ENCODE measurements at places on chromosomes 2 and 18. TPM values are rescaled to one million over a fixed set of nuclear protein-coding genes. Genes with fewer than 3 reads are reported as not detected.

GRCh38 chr2:120539937-120540718 lies 194.2 kb downstream of the INHBB start:
- peak; percentile 80 for DNase-seq

Gene STAT4
- 0.76 TPM for total RNA-seq

Gene FKBP1B
- 3.1 TPM for total RNA-seq

DNA sequence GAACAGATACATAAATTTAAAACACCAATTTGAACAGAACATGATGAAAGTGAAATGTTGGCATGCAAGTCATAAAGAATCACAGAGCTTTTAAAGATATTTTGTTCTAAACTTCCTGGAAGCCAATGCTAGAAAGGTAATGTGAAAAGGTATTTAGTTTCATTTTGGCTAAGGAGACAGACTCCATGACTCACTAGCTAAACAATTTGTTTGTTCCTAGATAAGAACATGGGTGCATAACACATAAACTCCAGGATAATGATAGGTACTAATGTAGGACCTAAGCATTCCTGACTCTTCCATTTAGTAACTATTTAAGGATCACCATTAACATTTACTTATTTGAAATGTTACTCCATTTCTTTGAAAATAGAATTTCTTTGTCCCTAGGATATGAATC lies 292.5 kb upstream of the CNTNAP5 start:
- no peak for DNase-seq

Gene RAB27B
- total RNA-seq = 0.08 TPM

DNA sequence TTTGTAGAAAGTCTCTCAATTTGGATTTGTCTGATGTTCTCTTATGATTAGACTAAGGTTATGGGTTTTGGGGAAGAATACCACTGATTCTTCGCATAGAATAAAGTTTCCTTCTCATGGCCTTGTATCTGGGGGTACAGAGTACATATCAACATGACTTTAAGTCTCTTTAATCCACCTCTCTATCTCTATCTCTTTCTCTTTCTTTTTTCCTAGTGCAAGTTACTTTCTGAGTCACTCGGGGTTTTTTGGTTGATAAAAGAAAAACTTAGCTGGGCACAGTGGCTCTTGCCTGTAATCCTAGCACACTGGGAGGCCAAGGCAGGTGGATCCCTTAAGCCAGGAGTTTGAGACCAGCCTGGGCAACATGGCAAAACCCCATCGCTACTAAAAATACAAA lies 100.1 kb upstream of the MAP4K3 start:
- no peak for DNase-seq

DNA sequence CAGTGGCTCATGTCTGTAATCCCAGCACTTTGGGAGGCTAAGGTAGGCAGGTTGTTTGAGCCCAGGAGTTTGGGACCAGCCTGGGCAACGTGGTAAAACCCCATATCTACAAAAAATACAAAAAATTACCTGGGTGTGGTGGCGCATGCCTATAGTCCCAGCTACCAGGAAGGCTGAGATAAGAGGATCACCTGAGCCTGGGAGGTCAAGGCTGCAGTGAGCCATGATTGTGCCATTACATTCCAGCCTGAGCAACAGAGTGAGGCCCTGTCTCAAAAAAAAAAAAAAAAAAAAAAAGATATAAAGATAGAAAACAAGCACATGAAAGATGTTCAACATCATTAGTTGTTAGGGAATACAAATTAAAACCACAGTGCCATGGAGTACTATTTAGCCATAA lies 65.3 kb upstream of the UGP2 start:
- no peak for DNase-seq

DNA sequence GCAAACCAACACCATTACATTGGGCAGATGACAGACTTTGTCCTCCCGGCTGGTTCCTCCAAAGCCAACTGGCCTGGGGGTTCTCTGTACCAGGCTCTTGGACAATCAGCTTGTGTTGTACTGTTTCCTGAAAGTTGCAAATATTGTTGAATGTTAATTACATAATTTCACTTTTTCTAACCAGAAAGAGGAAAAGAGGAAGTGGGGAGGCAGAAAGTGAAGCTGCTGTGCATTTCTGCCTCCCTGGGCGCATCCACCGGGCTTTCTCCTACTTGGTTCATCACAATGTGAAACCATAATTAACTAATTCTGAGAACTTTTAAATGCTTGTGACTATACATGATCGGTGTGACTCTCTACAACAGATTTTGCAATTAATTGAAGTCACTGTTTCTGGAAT lies 10.1 kb downstream of the TWIST2 start:
- no peak for DNase-seq

GRCh38 chr2:121521359-121521758 lies 9.3 kb upstream of the RNU4ATAC start:
- DNase-seq = no peak

Gene UGT1A10
- not detected for total RNA-seq

Gene HTR2B
- not detected for total RNA-seq
